ENCODE measurements at places on chromosomes 7 and 10.

DNA sequence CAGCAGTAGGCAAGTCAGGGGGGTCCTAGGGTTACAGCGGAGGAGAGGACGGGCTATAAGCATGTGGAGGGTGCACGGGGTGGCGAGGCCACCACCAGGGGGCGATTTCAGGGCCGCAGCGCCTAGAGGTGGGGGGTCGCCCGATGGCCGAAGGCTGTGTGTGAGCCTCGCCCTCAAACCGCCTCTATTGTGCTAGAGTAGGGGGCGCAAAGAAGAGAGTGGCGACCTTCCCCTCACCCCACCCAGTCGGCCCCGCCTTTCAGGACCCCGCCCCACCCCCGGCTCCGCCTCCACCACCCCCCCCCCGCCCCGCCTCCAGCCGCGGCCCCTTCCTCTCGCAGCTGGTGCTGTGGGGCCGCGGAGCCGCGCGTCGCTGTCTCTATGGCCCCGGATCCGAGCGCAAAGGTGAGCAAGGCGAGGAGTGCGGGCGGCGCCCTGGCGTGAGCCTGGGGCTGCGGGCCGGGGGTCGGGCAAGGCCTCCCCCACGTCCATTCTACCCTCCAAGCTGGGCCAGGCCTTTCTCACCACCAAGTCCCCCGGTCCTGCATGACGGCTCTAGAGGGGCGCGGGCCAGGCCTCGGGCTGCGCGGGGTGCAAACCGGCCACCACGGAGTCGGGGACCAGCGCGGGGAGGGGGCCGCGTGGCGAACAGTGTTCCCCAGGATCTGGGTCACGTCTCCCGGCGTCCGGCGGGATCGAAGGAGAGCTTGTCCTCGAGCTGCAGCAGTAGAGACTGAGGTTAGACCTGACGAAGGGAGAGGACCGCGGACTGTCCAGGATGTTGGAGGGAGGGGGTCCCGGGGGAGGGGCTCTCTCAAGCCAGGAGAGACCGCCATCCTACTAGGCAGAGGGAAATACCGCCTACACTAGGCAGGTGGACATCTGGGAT is at the start of gene SEMA4G:
Gene SEMA4G, plus strand, starts transcription at position 318 of the 889 bp plus-strand sequence. CDS start 3,409 bp downstream, outside the sequence.
- no peak for DNase-seq

DNA sequence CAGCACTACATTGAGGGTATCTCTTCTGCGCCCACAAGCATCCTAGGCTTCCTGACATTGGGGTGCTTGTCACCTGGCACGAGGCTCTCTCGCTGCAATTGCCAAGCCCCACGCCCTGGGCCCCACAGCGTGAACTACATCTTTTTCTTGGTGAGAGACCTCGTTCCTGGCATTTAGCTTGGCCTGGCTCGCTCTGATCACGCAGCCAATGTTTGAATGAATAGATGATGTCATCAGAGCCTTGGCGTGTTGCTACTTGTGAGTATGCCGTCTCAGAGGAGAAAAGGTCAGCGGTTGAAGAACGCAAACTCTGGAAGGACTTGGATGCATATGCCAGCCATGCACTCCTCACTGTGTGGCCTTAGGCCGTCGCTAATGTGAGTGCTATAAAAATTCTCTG is 150.2 kb upstream of the AUTS2 start:
- no peak for DNase-seq

GRCh38 chr7:102319671-102320070 is 33.0 kb downstream of the SH2B2 start:
- no peak for DNase-seq

GRCh38 chr10:70337201-70337651 is 45.2 kb downstream of the LRRC20 start:
- DNase-seq, result no peak

- DNase-seq, result no peak
Observed at GRCh38 chr10:43315535-43316207, 48.8 kb upstream of the RASGEF1A start.

GRCh38 chr10:72796042-72796441 is 97.5 kb upstream of the OIT3 start:
- DNase-seq, result no peak

- no peak for DNase-seq
Observed at GRCh38 chr7:23956772-23957576, 247.0 kb downstream of the STK31 start.

DNA sequence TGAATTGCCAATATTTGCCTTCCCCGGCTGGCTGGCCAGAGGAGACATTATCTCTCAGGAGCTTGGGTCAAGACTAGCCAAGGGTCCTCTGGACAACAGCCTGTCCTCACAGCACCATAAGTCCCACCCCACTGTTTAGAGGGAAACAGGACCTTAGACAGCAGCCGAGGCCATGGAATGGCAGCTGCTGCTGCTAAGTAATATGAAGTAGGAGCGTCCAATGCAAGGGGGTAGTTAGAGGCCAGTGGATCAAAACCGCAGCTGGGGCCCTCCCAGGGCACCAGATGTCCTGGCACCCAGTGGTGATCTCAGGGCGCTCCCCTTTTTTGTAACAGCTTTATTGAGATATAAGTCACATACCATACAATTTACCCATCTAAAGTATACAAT is 12.9 kb upstream of the KCP start:
- DNase-seq, result no peak

DNA sequence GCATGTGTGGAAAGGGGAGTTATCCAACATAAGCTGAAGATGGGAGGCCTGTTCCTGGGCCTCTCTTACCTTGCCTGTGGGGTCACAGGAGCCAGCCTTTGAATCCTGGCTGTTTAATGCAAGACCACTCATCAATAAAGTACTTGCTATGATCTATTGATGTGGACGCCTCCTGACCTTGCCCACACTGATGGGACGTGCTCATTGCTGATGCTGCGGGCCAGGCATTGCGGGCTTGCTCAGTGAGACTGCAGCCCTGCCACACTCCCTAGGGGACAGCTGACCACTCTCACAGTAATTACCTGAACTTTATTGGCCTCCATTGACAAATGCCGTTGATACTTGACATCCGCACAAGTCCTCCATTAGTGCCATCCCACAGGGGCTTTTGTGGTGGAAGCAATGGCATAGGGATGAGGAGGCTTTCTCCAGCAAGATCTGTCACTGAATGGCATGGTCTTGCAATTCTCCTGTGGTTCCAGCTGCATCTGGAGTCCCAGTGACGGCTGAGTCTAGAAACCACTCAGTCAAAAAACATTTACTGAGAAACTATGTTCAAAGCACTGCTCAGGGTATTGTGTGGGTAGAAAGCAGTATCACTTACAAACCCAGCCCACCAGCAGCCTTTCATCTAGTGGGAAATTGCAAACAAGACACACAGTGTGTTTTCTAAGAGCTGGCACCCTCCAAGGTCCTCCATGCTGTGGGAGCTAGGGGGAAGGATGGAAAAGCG is 135.1 kb upstream of the YAE1 start:
- DNase-seq, result no peak

GRCh38 chr7:47725031-47725780 is 143.3 kb upstream of the TNS3 start:
- DNase-seq, result no peak

DNA sequence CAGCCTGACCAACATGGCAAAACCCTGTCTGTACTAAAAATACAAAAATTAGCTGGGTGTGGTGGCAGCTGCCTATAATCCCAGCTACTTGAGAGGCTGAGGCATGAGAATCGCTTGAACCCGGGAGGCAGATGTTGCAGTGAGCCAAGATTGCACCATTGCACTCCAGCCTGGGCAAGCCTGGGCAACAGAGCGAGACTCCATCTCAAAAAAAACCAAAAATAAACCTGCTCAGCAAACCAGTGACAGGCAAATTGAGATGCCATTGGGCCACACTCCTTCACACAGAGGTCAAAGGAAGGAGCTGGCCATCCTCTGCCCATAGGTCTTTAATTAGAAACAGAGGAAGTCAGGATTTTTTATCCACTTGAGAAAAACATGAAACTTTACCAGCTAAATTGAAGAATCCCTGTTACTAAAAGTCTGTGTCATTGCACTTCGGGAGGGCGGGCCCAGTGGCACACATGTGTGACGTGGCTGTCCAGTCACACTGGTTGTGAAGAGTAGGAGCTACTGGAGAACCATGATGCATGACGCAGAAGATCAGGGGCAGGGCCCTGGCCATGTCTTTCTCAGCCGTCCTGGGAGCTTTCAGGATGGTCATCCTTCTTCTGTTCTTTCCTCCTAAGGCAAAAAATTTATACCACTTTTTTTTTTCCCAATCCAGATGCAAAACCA is 118.3 kb upstream of the ZNF438 start:
- no peak for DNase-seq

- no peak for DNase-seq
Observed at GRCh38 chr10:116608686-116609594, 11.8 kb upstream of the PNLIPRP2 start.

DNA sequence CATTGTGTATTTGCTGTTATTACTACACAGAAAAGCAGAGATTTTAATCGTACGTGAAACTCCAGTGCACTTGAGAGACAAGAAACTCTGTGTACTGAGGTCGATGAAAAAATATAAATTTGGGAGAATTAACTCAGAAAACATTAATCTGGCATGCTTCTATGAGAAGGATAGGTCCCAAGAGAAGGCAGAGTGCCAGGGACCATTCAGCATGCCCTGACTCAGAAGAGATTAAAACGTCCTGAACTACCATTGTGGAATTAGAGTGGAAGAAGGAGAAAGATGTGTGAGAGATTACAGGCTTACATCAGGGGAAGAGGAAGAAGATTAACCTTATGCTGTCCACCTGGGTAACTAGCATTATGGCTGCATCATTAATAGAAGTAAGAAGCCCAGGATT is 72.4 kb downstream of the REEP3 start:
- DNase-seq, result no peak

DNA sequence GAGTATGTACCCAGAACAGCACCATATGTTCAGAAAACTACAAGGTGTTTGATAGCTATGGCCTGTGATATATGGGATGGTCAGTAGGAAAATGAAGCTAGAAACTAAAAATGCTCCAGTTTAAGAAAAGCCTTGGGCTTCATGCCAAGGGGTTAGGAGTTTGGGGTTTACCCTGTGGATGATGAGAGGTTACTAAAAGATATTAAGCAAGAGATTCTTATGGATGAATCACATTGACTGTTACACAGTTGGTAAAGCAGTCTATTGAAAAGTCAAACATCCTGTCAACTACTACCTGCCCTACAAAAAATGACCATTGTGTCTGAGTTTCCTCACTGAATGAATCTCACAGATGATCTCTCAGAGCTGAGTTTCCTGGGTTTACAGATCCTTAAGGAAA is 166.2 kb upstream of the INHBA start:
- DNase-seq, result no peak

DNA sequence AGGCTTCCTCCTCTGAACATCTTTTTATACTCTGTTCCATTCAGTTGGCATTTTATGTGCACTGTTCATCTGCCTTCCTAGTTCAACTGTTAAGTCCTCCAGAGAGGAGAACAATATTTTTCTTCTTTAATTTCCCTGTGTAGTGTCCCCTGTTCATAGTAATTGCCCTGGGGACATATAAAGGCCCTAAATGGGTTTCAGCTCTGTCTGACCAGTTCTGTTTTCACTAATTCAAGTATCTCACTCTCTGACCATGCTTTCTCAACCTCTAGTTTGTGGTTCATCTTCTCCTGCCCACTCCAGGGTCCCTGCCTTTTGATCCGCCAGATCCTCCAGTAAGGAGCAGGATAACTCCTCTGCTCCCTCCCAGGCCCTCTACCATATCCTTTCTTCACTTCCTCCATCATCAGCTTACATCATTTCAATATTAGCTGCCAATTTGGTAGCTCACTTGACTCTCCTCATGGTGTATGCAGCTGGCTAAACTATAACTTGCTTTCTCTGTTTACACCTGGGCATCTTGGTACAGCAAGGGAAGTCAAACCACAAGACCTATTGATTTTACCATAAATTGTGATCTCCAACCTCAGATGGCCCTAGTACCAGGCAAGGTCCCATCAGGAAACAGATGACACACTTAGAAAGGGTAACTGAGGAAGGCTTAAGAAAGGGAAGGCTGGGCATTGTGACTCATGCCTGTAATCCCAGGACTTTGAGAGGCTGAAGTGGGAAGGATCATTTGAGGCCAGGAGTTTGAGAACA is 17.7 kb upstream of the C10orf67 start:
- DNase-seq, result no peak

DNA sequence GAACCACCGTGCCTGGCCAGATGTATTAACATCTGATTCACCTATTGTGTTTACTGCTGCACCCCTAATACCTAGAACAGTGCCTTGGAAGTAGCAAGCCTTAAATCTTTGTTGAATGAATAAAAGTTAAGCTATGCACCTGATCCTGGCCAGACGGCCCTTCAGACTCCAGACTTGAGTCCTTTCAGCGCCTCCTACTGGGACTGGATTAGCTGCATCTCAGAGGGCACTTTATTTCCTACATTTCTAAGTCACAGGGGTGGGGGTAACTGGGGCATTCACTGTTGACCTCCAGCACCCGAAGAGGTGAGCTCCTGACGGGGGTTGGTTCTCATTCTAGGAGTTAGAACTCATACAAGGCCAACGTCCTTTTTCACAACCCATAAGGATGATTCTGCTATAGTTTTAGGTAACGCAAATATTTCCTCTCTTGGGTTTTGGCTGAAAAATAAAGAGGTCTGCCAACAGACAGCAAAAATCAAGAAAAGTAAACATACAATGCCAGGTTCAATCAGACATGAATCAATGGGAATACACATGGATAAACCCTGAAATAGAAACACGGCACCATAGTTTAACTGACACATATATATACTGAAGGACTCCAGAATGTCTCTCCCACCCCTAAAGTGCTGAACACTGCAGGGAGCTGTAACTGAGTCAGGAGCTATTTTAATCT is 48.0 kb upstream of the DLG5 start:
- DNase-seq, result no peak

- DNase-seq, result no peak
Observed at GRCh38 chr10:132544744-132545658, 7.4 kb downstream of the INPP5A start.

GRCh38 chr7:82839555-82839954 is 323.1 kb downstream of the PCLO start:
- DNase-seq, result no peak

GRCh38 chr10:127979045-127979444 is 72.1 kb downstream of the PTPRE start:
- DNase-seq, result no peak

DNA sequence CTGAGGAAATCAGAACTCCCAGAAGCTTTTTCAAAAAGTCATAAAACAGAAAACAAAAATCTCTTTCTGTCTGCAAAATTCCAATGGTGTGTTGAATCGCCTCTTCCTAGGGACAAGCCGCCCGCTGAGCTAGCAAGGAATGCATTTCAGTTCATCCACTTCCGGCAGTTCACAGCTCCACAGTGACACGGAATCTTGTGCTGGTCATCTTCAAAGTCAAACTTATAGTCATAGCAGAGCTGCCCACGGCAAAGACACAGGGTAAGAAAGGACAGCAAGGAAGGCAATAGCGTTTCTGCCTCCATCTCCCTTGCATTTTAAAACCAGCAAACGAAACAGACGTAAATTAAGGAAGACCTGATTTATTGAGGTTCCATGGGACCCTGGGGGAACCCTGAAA is 111.2 kb downstream of the GALNT11 start:
- no peak for DNase-seq

DNA sequence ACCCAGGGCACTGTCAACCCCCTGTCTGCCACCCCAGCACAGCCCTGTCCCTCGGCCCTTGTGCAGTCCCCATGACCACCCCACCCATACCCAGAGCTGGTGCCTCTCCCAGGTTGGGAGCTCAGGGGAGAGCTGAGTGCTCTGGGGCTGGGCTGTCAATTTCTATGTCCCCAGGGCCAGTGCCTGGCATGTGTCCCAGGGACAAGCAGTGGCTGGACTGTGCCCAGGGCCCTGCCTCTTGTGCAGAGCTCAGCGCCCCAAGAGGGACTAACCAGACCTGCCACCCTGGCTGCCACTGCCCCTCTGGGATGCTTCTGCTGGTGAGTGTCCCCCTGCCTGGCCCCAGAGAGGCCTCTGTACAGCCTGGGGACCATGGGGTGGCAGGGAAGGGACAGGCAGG is 29.0 kb upstream of the ZNF862 start:
- no peak for DNase-seq

Data from NCI-H2081 treated with DMSO at 0.1 percent for 48 hours (cell line).